ENCODE measurements at places on chromosomes 4 and X.
A peak's percentile ranks its signal among the peaks of the same experiment; 100 is the strongest.

DNA sequence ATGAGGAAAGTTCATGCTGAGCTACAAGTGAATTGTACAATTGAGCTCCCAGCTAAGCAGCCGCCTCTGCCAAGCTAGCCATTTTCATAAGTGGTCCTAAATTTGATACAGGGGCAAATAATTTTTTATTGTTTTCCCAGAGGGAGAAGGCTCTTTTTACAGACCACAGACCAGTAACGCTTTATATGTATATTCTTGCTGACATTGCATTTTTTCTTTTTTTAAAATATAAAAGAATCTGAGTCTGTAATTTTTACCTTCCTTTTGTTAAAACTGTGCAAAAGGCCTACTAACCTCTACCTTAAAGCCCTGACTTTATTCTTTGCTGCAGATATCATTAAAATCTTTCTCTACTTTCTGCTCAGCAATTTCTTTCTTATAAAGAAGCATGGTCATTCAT, 501.2 kb upstream of the INTU start:
- DNase-seq = no peak

DNA sequence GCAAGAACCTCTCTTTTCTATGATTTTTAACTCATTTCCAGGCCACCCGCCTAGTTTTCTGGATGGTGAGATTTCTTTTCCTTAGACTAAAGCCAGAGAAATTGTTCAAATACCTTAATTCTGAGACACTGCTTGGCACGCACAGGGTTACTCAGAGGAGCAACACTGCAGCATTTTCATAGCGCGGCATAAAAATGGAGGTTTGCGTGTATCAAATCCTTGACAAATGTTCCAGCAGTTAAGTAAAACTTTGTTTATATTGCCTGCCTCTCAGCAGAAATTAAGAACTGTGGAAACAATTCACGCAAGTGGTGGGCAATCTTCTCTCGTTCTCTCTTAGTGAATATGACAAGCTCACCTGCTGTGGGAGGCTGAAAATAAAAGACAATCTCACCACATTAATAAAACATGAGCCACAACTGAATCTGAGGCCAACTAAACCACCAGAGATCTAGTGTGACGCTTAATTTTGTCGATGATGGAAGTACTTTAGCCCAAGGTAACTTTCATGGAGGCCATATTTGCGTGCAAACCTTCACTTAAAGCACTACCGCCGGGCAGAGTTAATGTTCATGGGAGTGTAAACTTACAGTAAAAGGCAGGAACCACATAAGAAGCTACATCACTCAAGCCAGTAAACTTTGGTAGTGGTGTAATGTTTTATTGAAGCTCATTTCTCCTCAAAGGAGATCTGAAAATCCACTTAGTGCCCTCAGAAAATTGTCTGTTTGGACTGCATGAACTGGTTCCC, 894.8 kb upstream of the EPHA5 start:
- no peak for DNase-seq

DNA sequence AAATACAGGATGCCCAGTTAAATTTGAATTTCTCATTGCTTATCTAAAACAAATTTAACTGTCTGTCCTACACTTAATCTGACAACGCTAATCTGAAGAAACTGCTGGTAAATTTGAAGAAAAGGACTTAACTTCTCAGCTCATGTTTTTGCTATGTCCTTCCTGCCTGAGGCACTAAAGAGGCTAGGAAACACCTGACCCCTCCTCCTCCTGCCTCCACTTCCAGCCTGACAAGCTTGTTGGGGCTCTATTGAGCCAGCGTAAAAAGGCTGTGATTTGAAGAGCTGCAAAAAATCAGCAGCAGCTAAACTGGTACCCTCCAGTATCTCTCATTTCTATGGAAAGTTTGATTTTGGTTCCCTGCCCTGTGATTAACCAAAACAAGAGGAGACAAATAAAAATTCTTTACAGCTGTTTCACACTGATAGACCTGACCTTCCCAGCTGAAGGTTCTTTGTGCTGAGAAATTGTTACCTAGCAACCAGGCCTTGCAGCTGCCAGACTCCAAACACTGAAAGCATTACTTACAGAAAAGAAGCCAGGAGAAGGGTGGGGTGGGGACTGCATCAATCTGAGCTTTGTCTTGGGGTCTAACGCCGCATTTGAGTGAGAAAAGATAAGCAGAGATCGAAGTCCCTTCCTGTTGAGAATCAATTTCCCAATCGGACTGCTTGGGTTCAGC, 35.0 kb downstream of the DCX start:
- DNase-seq = peak; percentile 33

- DNase-seq = no peak
These were observed 46.9 kb downstream of the XIAP start for GRCh38 chrX:123906557-123907316.

GRCh38 chrX:25344161-25344936, 328.6 kb upstream of the ARX start:
- no peak for DNase-seq

- DNase-seq = no peak
These were observed 6.8 kb upstream of the SASH3 start for GRCh38 chrX:129772796-129773431.

- peak; percentile 38 for DNase-seq
These were observed 164.7 kb downstream of the DCLK2 start for GRCh38 chr4:150242820-150243458.

- DNase-seq = no peak
These were observed 23.4 kb upstream of the PLCXD1 start for GRCh38 chrX:257681-258289.

- DNase-seq = no peak
These were observed 90.3 kb upstream of the GK2 start for GRCh38 chr4:79498282-79498681.

DNA sequence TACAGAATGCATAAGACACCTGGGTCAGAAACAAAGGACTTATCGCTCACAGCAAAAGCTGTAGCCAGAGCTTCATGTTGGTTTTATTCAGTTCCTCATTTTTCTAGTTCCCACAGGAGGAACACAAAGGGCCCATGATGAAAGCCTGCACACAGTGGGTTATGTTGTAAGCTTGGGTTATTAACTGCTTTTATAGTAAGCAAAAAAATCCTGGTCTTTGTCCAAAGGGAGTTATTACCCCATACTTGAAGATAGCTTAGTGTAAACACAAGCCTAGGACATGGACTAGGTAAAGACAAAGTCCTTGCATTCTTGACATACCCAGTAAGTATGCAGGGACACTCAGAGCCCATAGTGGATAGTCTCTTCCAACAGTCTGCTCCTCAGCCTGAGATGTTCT, 11.7 kb downstream of the BBS12 start:
- no peak for DNase-seq

GRCh38 chr4:84699001-84699671, 116.2 kb downstream of the CDS1 start:
- no peak for DNase-seq

- no peak for DNase-seq
These were observed 87.6 kb upstream of the IL15 start for GRCh38 chr4:141548791-141549190.

DNA sequence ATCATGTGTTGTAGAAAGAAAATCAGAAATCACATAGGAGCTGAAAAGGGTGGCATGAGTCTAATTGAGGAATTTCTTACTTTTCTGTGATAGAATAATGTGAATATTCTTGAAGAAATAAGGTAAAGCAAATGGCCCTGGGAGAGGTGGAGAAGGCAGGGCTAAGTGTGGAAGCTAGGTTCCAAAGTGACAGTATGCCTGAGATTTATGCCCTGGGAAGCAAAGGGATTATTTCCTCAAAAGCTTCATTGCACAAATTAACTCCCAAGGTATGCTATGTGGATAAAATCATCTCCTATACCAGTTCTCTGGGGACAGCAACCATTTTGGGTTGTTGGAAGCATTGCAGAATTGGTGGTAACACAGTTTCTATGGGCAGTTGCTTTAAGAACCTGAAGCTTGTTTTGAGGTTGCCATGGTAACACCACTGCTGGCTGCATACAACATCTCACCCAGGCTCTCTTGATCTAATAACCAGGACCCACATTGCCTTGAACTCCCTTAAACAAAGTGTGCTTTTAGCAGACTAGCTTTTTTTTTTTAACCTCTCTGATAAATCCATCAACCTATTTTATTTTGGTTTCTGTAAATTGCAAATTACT, 21.0 kb downstream of the MAOA start:
- DNase-seq = peak; percentile 81

DNA sequence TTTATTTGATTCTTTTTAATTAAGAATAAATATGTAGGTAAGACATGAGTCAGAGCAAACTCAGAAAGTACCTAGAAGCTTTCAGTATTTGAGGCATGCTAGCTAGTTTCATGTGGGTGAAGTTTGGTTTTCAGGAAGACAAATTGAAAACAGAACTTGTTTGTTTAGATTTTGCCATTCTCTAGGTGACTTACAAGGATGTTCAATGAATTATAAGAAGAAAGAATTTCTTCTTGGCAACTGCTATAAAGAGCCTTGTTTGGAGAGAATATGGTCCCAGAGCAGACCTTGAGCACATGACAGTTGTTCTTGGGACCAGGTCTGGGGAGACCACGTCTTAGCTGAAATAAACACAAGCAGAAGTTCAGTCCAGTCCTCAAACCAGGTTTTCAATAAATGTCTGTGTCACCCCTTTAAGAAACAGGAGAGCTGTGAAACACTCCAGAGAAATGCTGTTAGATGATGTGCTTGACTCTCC, 38.0 kb upstream of the IL21 start:
- no peak for DNase-seq
